Caki2 (cell line): ENCODE measurements at places on chromosomes 7 and 10. TPM values are rescaled to one million over a fixed set of nuclear protein-coding genes. Genes with fewer than 3 reads are reported as not detected.

GRCh38 chr7:97845622-97846203 is 26.5 kb downstream of the ASNS start:
- DNase-seq: peak; percentile 33

BAMBI gene
- 19.8 and 26.8 TPM in 2 replicates for total RNA-seq

GRCh38 chr10:3222068-3222467 is 49.5 kb upstream of the PITRM1 start:
- DNase-seq: no peak

DNA sequence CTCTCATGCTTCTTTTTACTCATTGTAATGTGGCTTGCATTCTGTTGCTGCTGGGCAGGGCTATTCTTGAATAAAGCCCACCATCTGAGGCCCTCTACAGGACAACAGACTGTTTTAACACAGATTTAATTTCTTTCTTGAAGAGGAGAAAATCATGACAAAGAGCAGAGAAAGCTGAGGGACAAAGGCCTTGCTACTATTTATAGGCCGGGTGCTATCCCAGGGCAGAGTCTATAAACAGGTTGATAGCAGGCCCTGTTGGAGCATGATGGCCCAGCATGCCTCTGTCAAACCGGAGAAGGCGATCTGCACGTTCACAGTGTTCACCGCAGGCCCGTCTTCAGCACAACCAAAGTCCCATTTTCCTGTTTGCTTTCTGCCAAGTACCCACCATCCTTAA is 3.0 kb downstream of the VIPR2 start:
- no peak for DNase-seq

- no peak for DNase-seq
These were observed 82.8 kb upstream of the PDE1C start for GRCh38 chr7:32153006-32153405.

MYPN gene
- total RNA-seq: 0.64 TPM in 1 of 2 replicates, not detected in the other

HTR5A gene
- not detected in 2 replicates for total RNA-seq

SH2B2 gene
- total RNA-seq: 7.0 and 16.5 TPM in 2 replicates

DNA sequence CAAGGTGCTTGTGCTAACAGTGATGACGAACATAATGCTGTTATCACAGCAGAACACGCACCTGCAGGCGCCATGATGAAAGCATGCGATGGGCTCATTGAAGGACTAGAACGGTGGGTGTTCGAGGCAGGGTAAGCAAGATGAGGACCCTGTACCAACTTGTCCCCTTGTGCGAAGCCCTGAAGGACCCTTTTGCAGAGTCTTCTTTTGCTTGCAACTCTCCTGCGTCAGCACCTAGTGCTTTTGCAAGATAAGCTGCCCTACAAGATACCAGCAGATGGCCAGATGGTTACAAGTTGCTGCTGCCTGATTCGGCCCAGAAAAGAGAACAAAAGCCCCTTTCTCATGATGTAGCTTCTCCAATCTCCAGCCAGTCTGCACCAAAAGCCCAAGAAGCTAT is 4.2 kb upstream of the IL15RA start:
- DNase-seq: no peak

GRCh38 chr7:108203537-108203936 is 73.4 kb upstream of the LAMB4 start:
- no peak for DNase-seq

CUBN gene
- 0.03 and 0.34 TPM in 2 replicates for total RNA-seq

DNA sequence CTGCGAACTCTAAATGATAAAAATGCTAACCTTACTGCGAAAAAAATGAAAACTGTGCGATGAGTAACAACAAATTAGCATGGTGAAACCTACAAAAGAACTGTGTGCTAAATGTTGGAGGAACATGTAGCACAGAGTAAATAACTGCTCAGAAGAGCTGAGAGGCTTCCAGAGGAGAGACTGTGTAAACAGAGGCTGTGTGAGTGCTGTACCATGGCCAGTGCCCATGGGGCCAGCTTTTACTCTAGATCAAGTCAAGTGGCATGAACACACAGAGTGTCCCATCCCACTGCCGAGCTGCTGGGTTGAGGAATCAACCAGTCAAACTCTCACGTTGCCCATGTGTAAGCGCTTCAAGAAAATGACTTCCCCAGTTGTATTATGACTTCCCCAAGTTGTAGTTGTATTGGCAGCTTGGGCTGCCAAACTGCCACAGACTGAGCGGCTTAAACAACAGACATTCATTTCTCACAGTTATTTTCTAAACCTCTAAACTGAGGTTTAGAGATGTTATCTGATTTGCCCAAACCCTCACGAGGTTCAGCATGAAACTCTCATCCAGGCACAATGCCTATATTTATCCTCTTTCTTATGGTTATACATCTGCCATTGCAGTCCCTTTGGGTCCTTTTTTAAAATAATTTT is 270.7 kb downstream of the ABCA13 start:
- DNase-seq: no peak

OR13A1 gene
- not detected in 2 replicates for total RNA-seq

- DNase-seq: no peak
These were observed 111.9 kb downstream of the GALNT17 start for GRCh38 chr7:71243736-71244410.

DNA sequence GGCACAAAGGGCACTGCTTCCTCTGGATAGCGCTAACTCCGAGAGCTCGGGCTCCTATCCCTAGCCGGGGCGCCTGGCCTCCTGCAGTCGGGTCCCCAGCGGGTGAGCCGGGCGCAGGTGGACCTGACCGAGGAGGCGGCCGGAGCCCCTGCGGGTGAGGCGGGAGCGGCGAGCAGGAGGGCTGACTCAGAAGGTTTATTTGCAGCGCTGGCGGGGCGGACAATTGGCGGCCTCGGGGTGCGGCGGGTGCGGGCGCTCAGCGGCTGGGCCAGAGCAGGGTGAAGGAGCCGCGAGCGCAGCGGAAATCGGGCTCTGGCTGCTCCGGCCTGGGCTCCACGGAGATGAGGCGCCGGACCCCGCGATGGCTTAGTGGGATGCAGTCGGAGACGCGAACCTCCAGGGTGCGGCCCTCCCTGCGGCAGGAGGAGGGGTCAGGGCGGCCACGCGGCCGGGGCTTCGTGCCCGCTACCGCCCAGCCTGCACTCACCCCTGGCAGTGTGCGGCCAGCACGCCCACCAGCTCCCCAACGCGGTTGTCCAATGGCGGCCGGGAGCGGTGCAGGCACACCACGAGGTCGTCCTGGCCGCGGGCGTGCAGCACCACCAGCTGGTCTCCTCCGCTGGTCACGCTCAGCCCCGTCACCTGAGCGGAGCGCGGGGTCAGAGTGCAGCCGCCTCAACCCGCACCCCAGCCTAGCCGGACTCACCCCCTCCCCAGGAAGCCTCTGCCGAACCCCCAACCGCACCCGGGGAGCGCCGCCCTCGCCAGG is 16.1 kb downstream of the MYO1G start:
- DNase-seq: no peak

PHKG1 gene
- 1.3 TPM in 1 of 2 replicates, not detected in the other for total RNA-seq

GRCh38 chr7:135481598-135481979 is 28.3 kb downstream of the CNOT4 start:
- DNase-seq: no peak

- DNase-seq: no peak
These were observed 54.6 kb downstream of the LHPP start for GRCh38 chr10:124516181-124516580.

GRCh38 chr10:29734962-29735627 is 100.3 kb upstream of the SVIL start:
- DNase-seq: peak; percentile 60

DNA sequence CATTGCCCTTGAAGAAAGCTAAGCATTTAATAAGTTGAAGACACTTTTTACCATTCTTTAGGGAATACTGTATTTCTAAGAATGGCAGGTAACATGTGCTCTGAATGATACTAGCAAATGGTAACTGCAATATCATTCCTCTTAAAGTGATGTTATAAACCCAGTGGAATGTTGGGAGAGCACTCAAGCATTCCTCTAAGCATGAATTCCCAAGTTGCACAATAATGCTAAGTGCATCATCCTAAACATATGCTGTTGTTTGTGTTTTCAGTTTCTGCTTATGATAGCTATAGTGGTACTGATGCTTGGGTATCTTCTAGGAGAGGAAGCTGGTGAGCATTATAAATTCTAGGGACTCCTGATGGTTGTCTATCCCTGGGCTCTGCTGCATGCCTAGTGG is 673.9 kb downstream of the PHTF2 start:
- no peak for DNase-seq

- no peak for DNase-seq
These were observed 29.3 kb downstream of the DYNC2I1 start for GRCh38 chr7:158885624-158886023.

DNA sequence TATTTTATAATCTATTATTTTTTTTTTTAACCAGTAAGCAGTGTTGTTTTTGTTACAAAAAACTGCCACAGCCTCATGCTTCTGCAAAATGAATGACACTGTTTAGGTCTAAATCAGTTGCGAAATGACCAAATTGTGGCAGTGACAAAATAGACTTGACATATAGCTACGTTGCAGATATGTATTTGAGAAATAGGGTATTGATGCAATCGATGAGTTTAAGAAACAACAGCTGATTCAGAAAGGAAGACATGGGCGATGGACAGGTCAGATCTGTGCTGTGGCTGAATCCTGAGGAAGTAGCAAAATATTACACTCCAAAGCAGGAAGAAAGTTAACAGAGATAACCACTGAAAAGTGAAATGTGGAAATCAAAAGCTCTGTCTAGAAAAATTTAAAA is 89.0 kb upstream of the STEAP4 start:
- no peak for DNase-seq

CCNJ gene
- total RNA-seq: 1.2 and 1.6 TPM in 2 replicates

DNA sequence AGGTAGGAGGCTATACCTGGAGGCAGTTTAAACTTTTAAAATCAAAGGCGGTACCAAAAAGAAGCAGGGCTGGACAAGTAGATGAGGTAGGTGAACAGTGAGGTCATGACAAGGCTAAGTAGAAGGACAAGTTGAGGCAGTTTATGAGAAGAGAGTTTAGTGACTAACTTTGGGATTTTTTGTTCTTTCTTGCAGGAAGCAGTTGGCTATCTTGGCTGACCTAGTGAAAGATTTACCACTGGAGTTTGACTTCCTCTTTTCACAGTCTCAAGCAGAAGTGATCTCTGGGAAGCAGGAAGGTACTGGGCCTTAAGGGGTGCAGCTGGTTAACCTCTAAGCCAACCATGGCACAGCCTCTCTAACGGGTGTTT is 26.3 kb downstream of the ENTPD7 start:
- peak; percentile 28 for DNase-seq

MYO1G gene
- not detected in 2 replicates for total RNA-seq

PTPN20 gene
- 12.7 and 13.6 TPM in 2 replicates for total RNA-seq

BRAF gene
- 6.5 and 11.2 TPM in 2 replicates for total RNA-seq

GRCh38 chr10:115049960-115050359 is 43.2 kb upstream of the ATRNL1 start:
- peak; percentile 33 for DNase-seq

GRCh38 chr10:29473406-29474100 is 161.2 kb downstream of the SVIL start:
- peak; percentile 67 for DNase-seq

- no peak for DNase-seq
These were observed 2.5 kb downstream of the PGAM2 start for GRCh38 chr7:44062903-44063295.

PDLIM1 gene
- 14.8 and 16.9 TPM in 2 replicates for total RNA-seq

- DNase-seq: no peak
These were observed 8.8 kb downstream of the LIMK1 start for GRCh38 chr7:74092321-74092963.

GRCh38 chr7:50648570-50649169 is 83.5 kb upstream of the DDC start:
- no peak for DNase-seq
